ENCODE measurements at places on chromosomes 12 and 14. TPM values are rescaled to one million over a fixed set of nuclear protein-coding genes. Genes with fewer than 3 reads are reported as not detected.

MYBPC1 gene
- polyA plus RNA-seq = 3,952 TPM

ADGRD1 gene
- 9.5 TPM for polyA plus RNA-seq

RNU4-1 gene
- polyA plus RNA-seq = not detected

OASL gene
- not detected for polyA plus RNA-seq

NELL2 gene
- polyA plus RNA-seq = 0.35 TPM

COPZ1 gene
- polyA plus RNA-seq = 135 TPM

LRIG3 gene
- polyA plus RNA-seq = 23.8 TPM

C12orf60 gene
- polyA plus RNA-seq = 1.1 TPM

CHURC1 gene
- polyA plus RNA-seq = 38.5 TPM

RASSF9 gene
- 2.5 TPM for polyA plus RNA-seq

PIWIL1 gene
- 0.08 TPM for polyA plus RNA-seq

KRT77 gene
- polyA plus RNA-seq = not detected

DHH gene
- polyA plus RNA-seq = 0.82 TPM

GLIPR1L1 gene
- polyA plus RNA-seq = 0.20 TPM

RERGL gene
- polyA plus RNA-seq = 0.23 TPM

HHIPL1 gene
- polyA plus RNA-seq = 1.8 TPM
